ENCODE measurements at places on chromosomes 5 and 9.

GRCh38 chr9:98523231-98523901 is 185.4 kb downstream of the GABBR2 start:
- no peak for DNase-seq

DNA sequence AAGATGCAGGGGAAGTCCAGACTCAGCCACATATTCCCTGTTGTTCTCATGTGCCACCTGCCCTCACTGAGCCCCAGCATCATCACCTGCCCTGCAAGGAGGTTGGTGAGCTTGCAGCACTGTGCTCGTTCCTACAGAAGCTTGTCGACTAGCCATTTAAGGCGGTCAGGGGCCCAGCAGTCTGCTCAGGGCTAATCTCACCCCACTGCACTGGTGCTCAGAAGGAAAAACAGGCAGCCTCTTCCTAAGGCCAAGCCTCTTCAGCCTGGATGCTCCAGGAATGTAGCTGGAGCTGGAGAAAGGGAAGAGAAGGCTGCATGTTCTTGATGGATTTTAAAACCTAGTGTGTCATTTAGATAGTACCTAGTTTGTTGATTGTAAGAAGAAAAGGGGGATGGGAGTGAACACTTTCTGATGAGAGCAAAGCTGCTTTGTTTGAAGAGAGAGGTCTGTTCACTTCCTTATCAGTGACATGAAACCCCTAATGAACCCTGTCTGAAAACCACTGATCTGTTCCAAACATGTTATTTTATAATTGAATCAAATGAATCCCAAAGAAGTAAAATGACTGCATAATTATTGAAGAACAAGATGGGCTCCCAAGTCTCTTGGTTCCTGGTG is 10.6 kb upstream of the ASPN start:
- DNase-seq, result no peak

GRCh38 chr5:72228960-72229359 is 91.1 kb downstream of the MRPS27 start:
- no peak for DNase-seq

DNA sequence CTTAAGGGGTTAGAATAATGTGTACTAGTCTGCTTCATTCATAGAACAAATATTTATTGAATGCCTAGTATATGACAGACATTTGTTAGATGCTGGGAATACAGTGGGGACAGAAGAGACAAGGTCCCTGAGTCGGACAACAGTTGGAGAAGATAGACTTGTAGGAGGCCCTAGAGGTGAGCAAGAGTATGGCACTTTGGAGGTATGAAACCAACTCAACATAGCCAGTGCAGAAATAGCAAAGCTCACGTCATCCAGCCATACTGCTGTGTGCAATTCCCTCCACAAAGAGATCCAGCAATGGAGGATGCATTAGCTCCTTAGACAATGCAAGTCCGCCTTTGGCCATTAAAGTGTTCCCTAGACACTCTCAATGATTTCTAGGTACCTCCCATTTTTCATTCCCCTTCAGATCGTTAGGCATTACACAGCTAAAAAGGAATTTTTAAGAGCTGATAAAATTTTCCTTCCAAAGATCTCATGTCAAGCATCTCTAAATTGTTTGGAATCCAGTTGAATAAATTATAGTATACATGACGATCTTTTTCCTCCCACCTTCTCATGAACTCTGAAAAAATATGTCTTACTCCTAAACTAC is 1949.6 kb upstream of the WWC1 start:
- no peak for DNase-seq

- no peak for DNase-seq
Measured at GRCh38 chr5:58938563-58939424, 355.9 kb downstream of the RAB3C start.

GRCh38 chr5:115431116-115431515 is 113.5 kb downstream of the FEM1C start:
- DNase-seq, result no peak

- no peak for DNase-seq
Measured at GRCh38 chr5:102941111-102941510, 178.8 kb downstream of the GIN1 start.

GRCh38 chr5:132179405-132179804 is 48.2 kb downstream of the P4HA2 start:
- no peak for DNase-seq

GRCh38 chr5:32475334-32476097 is 31.0 kb upstream of the ZFR start:
- DNase-seq, result no peak

GRCh38 chr9:650362-650761 is 191.1 kb upstream of the DMRT1 start:
- no peak for DNase-seq

DNA sequence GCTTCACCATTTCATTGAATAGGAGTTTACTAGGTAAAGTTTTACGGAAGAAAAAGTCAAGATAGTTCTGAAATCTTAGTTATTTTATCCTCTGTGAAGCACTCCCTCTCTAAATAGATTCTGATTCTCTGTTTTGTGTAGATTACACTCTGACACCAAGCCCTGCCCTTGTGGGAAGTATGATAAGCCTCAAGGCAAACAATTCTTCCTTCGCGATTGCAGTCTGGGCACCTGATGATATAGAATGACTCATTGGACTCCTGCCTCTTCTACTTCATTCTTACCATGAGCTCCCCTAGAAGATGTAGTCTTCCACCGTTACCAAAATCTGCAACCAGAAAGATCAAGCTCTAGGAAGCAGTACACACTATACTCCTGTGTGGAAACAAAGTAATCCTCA is 626.9 kb upstream of the PTGER4 start:
- no peak for DNase-seq

DNA sequence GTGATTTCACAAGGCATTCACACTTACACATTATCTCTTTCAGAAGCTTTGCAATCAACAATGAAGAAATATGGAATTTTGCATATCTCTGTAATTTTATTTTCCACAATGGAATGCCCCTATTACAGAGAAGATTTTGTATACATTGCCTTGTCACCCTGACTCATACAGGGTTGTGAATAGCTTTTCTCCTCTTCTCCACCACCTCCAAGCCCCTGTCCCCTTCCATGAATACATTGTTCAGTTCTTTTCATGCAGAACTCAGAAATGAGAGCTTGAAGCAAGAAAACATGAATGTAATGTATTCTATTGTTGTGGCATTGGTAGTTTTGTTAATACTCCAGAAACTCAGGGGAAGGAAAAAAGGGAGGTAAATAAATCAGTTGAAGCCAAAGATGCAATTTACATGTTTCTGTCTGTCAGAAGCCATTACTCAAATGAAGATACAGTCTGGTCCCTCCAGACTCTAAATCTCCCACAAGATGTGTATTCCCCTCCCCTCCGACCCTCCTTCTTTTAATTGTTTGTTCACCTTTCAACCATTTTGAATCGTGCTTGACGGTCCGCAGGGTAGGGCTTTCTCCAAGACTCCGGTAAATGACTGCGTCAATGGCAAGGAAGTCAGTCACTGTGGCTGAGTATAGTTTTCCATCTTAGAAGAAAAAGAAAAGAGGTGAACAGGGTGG is 86.1 kb downstream of the SEMA6A start:
- DNase-seq, result no peak

DNA sequence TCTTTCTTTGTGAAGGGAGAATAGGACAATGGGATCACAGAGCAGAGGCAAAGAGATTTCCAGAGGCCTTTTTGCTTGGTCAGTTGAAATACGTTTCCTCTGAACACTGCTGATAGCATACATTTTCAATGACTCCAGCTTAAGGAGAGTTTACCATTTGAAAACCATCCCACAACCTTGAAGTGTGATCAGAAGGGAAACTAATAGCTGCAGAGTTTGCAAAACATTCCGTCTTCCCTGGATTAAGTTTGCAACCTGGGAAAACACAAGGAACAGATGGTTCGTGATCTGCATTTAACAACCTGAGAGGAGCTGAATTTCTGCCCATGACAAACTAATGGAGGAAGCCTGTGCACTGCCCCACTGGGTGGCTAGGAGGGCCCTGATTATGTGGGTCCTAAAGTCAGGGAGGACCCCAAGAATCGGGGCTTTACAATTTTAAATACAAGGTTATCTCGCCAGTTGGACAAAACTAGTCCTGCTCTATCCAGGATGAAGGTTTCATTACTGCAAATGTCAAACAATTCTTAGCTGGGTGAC is 35.6 kb downstream of the MTX3 start:
- no peak for DNase-seq

DNA sequence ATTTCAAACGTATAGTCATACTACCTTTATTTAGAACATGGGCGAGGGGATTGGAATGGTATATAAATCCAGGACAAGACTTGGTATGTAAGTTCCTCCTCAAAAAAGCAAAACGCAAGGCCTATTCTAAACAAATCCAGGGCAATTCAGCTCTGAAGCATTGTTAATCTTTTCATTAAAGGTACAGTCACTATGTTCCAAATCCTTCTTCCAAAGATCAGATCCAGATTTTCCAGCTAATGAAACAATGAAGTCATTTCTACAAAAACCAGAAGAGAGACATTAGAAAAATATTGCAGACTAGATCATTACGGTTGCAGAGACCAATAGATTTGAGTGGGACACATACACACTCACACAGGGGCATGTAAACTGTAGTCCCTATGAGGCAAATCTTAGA is 116.1 kb upstream of the BNC2 start:
- DNase-seq, result no peak

GRCh38 chr5:146341854-146342253 is 3.2 kb downstream of the POU4F3 start:
- DNase-seq, result no peak

DNA sequence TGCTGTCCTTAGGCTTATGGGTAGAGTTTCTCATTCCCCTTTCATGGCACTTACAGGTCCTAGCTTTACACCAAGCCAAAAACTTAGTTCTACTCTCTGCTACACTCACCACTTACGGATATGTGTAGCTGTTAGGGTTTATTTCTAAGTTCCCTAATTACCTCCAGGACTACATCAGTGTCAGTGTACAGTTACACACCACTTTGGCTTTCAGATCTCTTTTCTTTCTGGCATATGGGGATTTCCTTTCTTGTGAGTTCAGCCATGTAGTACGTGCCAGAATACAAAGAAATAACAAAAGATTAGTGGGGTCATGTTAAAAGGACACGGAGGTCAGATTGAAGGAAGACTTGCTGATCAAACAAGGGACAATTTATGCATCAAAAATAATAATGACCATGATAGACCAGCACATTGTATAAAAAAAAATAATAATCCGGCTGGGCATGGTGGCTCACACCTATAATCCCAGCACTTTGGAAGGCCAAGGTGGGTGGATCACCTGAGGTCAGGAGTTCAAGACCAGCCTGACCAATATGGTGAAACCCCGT is 41.8 kb downstream of the LYRM7 start:
- no peak for DNase-seq

DNA sequence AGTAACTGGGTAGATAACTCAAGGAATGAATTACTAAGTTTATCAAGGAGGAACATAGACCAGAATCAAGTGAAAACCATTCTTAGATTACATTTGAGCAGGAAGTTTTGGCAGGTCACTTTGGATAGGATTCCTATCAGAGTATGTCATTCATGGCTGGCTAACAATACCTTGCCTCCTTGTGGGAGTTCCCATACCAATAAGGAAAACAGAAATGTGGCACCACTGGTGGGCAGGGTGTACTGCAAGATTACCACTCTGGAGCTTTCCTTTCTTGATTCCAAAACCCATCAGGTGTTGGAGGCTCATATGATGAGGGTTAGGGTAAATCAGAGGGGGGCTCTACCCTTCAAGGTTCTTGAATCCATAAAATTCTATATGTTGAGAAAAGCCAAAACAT is 18.6 kb upstream of the SPATA31D1 start:
- no peak for DNase-seq

- DNase-seq, result no peak
Measured at GRCh38 chr5:38417658-38418017, 138.8 kb downstream of the LIFR start.

- no peak for DNase-seq
Measured at GRCh38 chr9:71737455-71737854, 30.9 kb downstream of the CEMIP2 start.

DNA sequence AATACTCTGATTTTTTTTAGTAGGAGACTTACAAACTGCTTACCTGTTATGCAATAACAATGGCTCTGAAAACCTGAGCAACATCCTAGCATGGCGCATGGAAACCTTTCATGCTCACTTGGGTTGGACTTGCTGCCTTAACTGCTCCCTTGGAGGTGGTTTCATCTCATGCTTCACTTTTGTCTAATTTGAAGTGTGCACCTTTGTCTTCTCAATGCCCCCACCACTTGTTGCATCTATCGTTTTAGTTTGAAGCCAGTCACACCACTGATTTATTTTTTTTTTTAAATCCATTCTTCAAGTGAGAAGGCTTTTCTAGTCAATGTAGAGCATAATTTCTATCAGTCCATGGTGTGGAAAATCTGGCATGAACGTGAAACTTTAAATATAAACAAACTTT is 63.2 kb downstream of the CFAP90 start:
- DNase-seq, result no peak

DNA sequence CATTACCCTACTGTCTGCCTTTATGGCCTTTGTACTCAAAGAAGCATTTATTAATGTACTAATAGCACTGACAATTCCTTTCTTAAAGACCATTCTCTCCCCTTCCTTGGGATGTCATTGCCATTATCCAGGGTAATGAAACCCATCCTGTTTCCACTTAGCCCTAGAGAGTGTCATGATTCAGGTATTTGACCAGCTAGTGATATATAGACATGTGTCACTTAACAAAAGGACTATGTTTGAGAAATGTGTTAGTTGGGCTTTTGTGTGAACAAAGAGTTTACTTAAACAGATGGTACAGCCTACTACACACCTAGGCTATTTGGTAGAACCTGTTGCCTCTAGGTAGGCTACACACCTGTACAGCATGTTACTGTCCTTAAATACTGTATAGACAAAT is 2.0 kb downstream of the ATP6V0E1 start:
- no peak for DNase-seq

- no peak for DNase-seq
Measured at GRCh38 chr9:132595319-132595718, 12.9 kb downstream of the BARHL1 start.

GRCh38 chr5:171647043-171647903 is 138.3 kb upstream of the SMIM23 start:
- no peak for DNase-seq

GRCh38 chr5:77461287-77461686 is 30.8 kb downstream of the WDR41 start:
- no peak for DNase-seq

DNA sequence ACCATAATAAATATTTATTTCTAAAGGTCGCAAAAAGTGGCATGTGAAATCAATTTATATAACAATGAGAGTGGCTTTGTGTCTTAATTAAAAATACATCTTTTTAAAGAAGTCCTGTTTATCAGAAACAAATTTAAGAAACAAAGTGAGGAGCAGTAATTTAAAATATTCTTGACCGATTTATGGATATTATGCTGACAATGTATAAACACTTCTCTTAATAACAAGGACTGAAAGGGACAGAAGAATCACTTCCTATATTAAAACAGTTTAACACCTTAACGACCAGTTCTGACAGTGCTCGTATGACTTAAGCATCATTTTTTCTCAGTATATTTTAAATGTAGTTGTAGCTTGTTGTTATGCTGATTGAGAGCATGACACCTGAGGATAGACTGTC is 149.1 kb downstream of the GABRB2 start:
- DNase-seq, result no peak

- DNase-seq, result no peak
Measured at GRCh38 chr5:133155326-133155969, 103.6 kb downstream of the HSPA4 start.

Measured in activated CD8-positive, alpha-beta memory T cell treated with anti-CD3 and anti-CD28 coated beads, Interleukin-2, amount 50 U/mL, for 48 hours (primary cell).